Right cardiac atrium (tissue), 5 donors: ENCODE measurements at places on chromosomes 1 and 21.

DNA sequence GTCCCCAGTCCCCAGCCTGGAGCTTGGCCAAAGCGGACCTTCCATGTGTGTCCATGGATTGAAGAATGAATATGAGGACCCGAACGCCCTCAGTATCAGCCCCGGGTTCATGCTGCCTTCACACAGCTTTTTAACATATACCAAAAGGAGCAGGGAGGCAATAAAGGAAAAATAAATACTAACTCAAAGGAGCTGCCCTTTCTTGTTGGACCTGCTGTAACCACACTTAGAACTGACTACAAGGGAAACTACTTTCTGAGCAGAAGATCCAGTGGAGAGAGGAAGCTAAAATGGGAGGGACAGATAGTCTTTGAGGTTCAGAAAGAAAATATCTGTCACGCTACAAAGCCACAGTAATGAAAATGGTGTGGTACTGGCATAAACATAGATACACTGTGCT is 48.6 kb downstream of the CNN3 start:
- no peak for DNase-seq

- no peak for DNase-seq
Observed at GRCh38 chr21:34883491-34884271, 165.4 kb downstream of the RUNX1 start.

GRCh38 chr21:16198546-16198945 is 468.8 kb downstream of the USP25 start:
- no peak for DNase-seq

DNA sequence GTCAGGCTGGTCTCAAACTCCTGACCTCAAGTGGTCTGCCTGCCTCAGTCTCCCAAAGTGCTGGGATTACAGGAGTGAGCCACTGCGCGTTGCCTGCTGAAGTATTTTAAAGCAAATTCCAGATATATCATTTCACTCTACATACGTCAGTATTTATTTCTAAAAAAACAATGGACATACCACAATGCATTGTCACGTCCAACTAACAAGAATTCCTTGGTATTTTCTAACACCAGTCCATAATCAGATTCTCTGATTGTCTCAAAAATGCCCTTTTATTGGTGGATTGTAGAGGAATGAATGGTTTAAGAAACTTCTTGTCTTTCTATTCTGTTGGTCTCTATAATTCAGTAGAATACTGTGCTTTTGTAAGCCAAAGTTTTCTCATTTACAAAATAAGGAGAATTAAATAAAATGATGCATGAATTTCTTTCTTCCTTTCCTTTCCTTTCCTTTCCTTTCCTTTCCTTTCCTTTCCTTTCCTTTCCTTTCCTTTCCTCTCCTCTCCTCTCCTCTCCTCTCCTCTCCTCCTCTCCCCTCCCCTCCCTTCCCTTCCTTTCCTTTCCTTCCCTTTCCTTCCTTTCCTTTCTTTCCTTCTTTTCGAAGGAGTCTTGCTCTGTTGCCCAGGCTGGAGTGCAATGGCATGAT is 55.8 kb downstream of the VPS13D start:
- DNase-seq, result no peak

GRCh38 chr1:58626293-58626692 is 49.2 kb upstream of the TACSTD2 start:
- no peak for DNase-seq

GRCh38 chr1:45141247-45142003 is 65.0 kb downstream of the ZSWIM5 start:
- DNase-seq, result no peak

- no peak for DNase-seq
Observed at GRCh38 chr21:33211732-33212131, 18.0 kb upstream of the IFNAR2 start.

GRCh38 chr1:247367786-247368422 is 36.2 kb upstream of the ZNF496 start:
- no peak for DNase-seq

DNA sequence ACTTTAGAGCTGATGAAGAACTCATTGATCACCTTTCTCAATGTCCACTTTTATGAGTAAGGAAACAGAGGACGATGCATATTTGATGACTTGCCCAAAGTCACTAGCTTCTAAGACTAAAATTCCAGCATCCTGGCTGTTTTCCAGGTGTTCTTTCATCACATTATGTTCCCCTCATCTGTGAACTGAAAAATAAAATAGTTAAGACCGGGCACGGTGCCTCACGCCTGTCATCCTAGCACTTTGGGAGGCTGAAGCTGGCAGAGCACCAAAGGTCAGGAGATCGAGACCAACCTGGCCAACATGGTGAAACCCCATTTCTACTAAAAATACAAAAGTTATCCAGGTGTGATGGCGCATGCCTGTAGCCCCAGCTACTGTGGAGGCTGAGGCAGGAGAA is 297.5 kb downstream of the DUSP10 start:
- peak; percentile 38 for DNase-seq

- DNase-seq, result no peak
Observed at GRCh38 chr1:116577759-116578314, 7.0 kb upstream of the CD58 start.

- no peak for DNase-seq
Observed at GRCh38 chr21:43890042-43890441, 25.0 kb downstream of the AGPAT3 start.

GRCh38 chr1:212221801-212222200 is 63.4 kb upstream of the PPP2R5A start:
- DNase-seq, result no peak

DNA sequence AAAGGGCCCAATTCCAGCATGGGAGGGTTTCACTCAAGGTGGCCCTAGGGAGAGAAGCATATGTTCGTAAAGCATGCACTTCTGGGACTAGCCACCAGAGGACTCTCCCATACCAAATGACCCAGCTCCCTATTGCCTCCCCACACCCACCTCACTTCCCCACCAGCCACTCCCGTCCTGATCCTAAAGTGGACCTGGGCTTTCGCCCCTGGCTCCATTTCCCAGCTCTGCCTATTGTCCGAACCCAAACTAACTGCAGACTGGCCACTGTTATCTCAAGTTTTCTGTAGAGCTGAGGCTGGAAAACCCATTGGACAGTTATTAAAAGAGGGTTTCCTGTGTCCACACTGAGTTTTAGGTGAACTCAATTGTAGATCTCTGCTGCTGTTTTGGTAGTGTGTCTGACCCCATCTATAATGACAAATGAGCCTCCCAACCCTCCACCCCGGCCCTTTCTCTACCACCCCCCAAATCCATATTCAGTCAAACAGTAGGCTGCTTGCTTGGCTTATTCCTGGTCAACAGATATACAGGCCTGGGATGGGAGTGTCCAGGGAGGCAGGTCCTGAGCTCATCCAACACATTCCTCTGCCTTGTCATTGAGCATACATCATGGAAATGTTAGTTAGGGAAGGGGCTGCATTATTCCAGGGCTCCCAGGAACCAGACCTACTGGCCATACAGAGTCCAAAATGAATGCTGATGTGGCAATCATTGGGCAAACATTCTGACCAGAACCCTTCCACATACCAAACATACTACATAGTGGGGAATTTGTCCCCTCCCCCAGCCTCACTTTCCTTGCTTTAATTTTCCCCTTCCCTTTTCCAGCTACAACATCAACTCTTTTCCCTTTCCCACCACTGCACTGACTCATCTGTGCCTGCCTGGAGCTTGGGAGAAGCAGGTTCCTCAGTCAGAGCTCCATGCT is 59.2 kb downstream of the ABCA4 start:
- DNase-seq, result peak; percentile 81

GRCh38 chr1:204468206-204468605 is 26.4 kb downstream of the PIK3C2B start:
- no peak for DNase-seq

DNA sequence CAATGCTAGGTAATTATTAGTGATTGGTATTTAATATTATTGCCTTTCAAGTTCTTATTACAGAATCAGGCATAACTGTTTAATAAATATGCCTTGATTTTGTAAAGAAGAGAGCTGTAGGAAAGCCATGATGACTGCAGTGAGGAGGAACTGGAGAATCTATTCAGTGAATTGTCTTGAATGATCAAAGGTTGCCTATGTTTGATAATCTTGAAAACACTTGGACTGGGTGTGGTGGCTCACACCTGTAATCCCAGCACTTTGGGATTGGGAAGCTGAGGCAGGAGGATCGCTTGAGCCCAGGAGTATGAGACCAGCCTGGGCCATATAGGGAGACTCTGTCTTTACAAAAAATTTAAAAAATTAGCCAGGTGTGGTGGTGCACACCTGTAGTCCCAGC is 42.4 kb downstream of the FMN2 start:
- no peak for DNase-seq

- DNase-seq, result peak; percentile 89
Observed at GRCh38 chr1:46197964-46198811, at the start of gene POMGNT1. POMGNT1 (minus strand) TSS chr1:46198434; CDS start chr1:46197821, 613 bp downstream.

- no peak for DNase-seq
Observed at GRCh38 chr1:108749081-108749480, 2.6 kb downstream of the STXBP3 start.

GRCh38 chr21:44319407-44320065 is 19.7 kb downstream of the CFAP410 start:
- no peak for DNase-seq

DNA sequence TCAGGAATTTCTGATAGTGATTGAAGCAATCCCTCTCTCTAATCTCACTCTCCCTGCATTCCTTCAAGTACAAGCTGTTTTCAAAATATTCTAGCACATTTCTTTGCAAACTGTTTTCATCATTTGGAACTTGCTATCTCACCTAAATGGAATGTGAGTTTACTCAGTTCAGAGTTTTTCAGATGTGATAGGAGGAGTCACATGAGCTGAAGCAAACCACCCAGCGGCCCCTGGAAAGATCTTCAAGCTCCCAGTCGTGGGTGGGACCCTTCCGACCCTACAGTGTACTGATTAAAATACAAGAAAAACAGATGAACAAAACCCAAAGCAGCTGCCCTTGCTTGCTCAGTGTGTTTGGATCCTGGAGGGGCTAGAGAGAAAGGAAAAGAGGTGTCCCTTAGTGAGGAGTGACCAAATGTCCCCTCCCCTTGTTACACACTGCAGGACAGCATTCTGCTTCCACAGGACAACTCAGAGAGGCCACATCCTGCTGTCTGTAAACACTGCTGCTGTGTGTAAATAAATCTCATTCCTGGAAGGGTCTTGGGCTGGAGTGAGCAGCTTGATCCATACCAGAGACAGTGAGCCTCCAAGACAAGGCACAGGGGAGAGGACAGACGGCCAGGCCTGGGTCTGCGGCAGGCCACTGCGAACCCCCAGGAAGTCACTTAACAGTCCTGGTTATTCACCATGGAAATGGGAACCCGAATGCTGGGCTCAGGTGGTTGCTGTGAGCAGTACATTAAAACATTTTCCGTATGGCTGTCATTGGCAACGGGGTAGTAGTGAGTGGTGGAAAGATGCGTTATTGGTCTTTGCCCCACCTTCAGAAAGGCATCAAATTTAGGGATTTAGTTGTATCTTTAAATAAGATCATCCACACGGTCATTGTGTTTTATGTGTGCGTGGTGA is 229.2 kb downstream of the RHOU start:
- DNase-seq, result peak; percentile 88

GRCh38 chr1:16126743-16127515 is 28.9 kb downstream of the EPHA2 start:
- peak; percentile 32 for DNase-seq

GRCh38 chr1:12851779-12852178 is 3.3 kb upstream of the HNRNPCL1 start:
- DNase-seq, result no peak

DNA sequence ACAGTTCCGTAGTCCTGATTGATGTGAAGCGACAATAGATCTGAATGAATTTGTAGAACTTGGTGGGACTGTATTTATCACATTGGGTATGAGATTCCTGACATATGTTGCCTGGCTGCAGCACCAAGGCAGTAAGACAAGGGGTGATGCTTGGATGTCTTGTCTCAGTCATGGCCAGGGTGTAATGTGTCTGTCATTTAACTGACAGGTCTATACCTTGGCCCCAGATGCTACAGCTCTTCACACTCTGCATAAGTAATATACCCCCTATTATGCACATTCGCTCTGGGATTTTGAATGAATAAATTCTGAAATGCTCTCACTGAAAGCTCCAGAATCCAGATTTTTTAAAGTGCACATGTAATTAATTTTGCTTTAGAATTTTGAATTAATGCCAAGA is 47.3 kb downstream of the NTNG1 start:
- no peak for DNase-seq

DNA sequence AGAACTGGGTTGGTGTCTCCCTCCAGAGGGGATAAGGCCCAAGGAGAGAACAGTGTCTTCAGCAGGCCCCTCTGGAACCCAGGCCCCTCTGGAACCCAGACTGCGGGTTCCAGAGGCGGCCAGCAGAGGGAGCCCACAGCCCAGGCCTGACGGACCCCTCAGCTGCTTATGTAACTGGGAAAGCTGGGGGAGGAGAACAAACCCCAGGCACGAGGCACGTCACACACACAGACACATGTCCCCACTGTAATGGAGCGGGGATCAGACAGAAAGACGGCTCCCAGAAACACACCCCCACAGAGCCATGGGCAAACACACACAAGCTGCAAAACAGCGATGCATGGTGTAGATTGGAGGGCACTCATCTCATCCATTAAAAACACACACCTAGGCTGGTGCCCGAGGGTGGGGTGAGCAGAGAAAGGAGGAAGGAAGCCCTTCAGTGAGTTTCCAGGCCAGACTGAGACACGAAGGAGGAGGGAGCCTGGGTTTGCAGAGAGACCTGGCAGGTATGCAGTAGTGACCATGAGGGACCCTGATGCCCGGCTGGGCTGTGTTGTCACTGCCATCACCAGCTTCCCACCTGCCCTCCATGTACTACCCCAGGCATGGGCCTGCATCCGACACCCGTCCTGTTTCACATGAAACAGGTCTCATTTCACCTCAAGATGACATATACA is 2.8 kb upstream of the IGSF8 start:
- DNase-seq, result peak; percentile 93

DNA sequence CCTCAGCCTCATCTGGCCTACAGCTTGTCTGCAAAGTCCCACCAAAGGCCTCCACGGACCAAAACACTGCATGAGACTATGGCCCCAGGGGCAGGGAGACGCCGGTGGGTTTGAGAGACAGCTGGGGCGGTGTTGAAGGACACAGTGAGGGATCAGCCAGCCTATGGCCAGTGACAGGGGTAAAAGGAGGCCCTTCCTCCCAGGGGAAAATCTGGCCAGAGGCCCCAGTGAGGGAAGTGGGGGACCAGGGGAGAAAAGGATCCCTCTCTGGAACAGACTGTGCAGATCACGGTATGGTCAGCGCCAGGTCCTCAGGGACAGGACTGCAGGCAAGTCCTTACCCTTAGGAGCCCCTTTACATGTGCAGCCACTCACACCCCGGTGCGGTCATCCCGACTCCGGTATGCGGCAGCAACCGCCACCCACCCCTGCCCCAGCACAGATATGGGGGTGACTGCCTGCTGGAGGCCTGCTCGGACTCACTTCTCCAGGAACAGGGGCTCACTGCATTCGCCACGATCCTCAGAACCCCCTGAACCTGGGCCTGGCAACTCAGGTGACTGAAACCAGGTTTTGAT is 1.3 kb downstream of the CERS2 start:
- no peak for DNase-seq

- no peak for DNase-seq
Observed at GRCh38 chr1:6157132-6157527, 23.0 kb downstream of the CHD5 start.

- DNase-seq, result no peak
Observed at GRCh38 chr1:76782809-76783208, 84.5 kb upstream of the ST6GALNAC5 start.

- peak; percentile 61 for DNase-seq
Observed at GRCh38 chr1:154429118-154429517, 24.0 kb downstream of the IL6R start.
